ENCODE measurements at places on chromosomes 6 and 20.

DNA sequence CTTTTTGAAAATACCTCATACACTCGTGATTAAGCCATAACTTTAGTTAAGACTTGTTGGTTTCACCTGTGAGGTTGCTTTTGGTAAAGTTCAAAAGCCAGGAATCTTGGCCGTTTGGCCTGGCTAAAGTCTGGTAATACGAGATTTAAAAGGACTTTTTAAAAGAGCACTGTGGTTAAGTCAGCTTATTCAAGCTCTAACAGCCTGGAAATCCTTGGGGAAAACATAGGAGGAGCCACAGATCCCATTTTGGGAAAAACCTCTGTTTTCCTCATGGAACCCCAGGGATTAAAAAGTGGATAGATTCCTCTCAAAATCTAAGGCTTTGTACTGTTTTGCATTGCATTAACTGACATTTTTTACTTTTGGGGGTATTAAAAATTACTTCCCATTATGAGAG lies 13.7 kb upstream of the SLC22A16 start:
- DNase-seq: no peak

DNA sequence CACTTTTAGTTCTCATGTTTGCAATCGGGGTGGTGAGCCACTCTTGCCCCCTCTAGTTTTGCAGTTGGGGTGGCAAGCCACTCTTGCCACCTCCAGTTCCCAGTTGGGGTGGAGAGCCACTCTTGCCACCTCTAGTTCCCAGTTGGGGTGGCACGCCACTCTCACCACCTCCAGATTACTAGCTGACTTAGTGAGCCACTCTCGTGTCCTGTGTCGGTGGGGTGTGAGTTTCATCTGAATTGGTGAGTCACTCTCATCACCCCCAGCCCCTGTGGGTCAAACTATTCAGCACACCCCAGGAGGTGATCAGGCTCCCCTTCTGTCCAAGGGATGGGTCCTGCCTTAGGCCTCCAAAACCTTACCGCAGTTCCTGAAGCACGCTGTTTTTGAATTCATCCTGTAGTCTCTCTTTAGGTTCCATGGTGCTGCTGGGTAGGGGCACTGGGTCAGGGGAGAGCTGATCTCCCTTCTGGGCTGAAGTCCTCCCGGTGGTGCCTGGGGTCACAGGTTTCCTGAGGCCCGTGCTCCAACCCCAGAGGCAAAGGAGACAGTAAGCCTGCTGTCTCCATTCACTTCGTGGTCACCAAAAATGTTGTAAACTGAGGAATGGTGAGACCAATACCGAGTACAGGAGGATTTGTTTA lies 224.2 kb upstream of the SYNCRIP start:
- no peak for DNase-seq

GRCh38 chr6:27176096-27176495 lies 71.4 kb upstream of the PRSS16 start:
- DNase-seq: no peak

DNA sequence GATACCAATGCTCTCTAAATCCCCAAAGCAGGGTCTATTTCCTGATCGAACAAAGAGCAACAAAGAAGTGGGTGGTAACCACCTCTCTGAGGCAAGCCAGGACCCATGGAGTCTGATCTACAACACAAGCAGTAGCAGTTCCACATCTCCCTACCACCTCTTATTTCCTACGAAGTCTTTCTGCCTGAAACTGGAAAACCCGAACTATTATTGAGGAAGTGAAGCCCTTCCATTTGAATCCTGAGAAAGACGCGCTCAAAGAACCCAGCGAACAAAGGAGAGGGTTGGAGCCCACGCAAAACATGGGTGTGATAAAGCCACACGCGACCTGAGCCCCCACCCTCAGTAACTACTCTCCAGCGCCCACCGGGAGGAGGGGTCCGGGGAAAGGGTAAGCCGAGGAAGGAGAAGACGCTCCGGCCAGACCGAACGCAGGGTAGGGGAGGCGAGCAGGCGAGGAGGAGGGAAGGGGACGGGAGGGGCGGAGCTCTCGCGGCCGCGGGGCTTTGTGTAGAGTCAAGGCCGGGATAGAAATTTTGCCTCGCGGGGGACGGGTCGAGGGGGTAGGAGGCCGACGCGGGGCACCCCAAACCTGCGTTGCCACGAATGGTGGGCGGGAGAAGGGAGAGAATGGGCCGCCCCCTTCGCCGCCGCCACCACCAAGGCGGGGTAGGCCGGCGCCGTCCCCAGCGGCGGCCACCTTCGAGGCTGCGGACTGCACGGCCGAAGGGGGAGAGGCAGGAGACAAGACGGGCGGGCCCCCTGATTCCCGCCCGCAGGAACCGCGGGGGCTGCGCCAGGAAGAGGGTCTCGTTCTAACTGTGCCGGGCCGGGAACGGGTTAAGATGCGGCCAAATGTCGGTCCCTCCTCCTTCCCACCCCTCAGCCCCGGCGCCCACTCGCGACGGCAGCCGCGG lies 802 bp downstream of the HDAC2 start:
- DNase-seq: peak; percentile 78

GRCh38 chr6:123640567-123641187 lies 3.9 kb upstream of the TRDN start:
- DNase-seq: peak; percentile 89

DNA sequence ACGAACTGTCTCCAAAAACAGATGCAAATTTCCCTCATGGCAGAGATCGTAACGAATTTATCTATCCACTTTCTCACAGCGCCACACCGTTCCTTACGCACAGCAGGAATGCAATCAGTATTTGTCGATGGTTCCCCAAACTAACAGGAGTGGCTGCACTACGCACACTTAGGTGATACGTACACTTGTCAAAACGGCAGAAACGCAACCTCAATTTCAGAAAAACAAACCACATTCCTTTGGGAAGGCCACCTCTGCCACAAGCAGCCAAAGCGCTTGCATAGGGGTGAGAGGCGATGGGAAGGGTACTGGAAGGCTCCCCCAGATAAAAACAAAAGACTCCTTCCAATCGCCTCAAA lies 638 bp downstream of the MDN1 start:
- peak; percentile 42 for DNase-seq

DNA sequence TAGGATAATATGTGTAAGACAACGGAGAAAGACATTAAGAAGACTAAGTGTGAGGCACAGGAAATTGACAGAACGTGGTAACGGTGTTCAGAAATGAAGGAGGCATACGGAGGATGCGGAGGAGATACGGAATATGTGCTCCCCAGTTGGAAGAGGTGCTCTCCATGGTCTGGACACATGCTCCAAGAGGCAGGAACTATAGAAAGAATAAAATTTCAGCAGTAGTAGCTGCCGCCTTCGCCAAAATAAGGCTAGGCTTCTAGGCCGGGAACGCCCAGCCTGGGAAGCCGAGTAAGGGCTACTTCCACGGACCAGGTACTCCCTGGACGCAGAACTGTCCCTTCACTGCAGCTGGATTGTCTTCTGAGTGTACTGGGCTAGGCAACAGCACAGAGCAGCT lies 7.4 kb downstream of the MAFB start:
- no peak for DNase-seq
